ENCODE measurements at places on chromosomes 3 and 15.

DNA sequence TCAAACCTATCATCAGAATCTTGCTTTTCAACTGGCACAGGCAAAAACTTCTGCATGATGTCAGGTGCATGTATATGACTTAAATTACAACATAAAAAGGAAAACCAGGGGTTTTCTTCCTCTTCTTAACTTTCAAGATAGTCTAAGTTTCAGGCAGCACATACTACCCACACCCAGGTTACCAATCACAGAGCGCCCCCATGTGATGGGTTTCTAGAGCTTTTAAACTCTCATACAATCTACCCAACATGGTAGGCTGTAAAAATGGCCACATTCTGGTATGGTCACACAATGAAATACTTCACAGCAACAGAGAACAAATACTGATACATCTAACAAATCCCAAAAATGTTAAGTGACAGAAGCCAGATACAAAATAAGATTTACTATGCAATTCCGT is 7.4 kb downstream of the MESD start:
- DNase-seq: no peak

DNA sequence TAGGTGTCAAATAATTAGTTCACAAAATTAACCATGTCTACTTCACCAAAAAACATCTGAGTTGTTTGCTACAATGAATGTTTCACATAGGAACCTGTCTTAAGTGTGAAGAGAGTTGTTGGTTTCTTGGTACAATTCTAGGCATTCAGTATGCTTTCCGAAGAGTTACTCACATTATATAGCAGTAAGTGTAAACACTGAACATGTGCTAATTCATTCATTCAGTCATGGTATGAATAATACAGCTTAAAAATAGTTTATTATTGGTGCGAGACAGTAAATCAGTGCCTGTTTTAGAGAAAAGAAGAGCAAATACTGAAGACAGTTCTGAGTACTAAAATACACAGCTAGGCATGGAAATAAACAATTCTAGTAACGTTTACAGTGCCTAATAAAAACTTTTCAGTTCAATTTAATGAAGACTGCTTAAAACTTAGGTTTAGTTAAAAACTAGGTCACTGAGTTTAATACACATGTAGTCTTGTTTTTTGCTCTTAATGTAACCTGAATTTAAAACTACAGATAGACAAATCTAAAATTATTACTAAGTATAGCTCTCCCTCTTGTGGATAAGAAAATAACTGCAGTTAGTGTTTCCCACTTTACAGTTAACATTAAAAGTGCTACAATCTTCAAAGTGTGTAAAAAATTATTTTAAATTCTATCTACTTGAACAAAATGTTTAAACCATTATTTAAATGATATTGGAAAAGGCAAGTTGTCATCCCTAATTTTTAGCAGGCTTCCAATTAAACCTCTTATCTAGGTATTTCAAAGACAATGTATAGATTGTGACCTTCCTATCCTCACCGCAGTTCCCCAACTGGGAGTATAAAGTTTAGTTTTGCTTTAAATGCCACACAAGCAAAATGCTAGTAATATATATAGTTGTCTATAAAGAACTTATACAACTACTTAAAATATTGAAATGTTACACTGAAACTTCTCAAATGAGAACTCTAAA is 20.1 kb upstream of the ZCWPW2 start:
- no peak for DNase-seq

DNA sequence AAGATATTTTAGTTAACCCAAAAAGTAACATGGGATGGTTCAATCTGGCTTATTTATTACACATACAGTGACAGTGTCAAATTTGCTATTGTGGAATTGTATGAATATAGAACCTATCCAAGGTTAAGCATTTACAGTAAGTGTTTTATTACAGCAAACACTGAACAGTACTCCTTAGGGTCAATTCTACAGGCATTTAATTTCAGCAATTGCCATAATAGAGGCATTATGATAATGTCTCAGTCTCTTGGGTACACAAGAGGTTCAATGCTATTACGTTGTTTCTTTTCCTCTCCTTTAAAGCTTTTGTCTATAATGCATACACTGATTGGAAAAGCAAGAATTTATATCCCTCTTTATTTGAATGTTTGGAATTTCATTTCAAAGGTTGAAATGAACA is 275.7 kb upstream of the NAALADL2 start:
- no peak for DNase-seq

DNA sequence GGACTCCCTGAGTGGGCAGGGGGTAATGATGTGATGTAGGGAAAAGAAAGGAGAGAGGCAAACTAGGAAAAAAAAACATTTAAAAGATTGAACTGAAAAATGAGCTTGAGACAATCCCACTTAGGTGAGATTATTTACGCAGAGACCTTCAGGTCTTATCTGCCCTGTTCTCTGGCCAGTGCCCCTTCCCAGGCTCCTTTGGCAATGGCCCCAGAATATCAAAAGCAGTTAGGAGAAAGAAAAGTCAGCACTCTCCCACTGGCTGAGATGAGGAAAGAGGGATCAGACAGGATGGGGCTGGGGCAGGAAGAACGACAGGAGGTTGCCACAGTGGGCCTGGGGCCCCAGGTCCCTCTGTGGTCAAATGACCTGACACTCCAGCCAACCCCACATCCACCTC is 105.4 kb downstream of the MEGF11 start:
- DNase-seq: no peak
